ENCODE measurements at places on chromosomes 11 and 22.

- peak; percentile 83 for DNase-seq
These were observed at the start of gene MTMR2 for GRCh38 chr11:95923728-95924413. TSS of gene MTMR2 (minus strand) at chr11:95924107. CDS start at chr11:95923954, 153 bp downstream.

GRCh38 chr11:109902764-109903433, 190.3 kb upstream of the ZC3H12C start:
- DNase-seq, result no peak

- no peak for DNase-seq
These were observed 177.3 kb upstream of the NCAM1 start for GRCh38 chr11:112783945-112784322.

DNA sequence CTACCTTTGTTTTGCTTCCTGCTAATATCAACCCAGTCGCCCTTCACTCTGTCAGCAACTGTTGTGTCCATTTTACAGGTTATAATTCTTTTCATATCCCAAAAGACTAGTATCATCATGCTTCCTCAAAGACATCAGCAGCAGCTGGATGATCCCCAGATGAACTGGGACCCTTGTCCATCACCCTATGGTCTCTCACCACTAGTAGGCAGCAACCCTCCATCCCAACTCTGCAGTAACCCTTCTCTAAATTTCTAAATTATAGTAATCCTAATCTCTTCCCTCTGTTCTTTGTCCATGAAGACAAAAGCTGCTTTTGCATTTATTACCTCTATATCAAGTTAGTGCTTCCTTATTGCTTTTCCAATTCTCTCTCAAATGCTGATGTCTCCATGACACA, 1025.8 kb downstream of the FAM181B start:
- no peak for DNase-seq

GRCh38 chr11:35850191-35850590, 93.7 kb upstream of the LDLRAD3 start:
- no peak for DNase-seq

GRCh38 chr11:35593143-35593542, 25.1 kb upstream of the FJX1 start:
- DNase-seq, result peak; percentile 98

GRCh38 chr11:8261291-8261690, 2.4 kb downstream of the LMO1 start:
- DNase-seq, result no peak

Measured in myocyte (in vitro differentiated cells).